ENCODE measurements at places on chromosomes 12 and 14.

DNA sequence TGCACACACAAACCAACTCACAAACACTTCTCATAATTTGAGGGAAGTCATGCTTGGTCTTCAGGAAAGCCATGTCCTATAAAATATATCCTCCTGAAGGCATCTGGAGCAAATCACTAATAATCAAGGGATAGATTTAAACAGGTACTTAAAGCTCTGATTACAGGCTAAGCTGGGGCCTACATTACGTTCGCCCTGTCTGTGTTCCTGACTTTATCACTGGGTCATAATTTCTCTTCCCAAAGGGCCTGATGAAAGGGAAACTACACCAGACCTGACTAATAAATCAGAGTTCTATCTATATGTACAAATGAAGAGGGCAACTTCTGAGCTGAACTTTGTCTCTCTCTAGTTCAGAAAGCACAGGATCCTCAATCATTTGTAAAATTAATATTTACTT lies 43.9 kb upstream of the RASSF8 start:
- no peak for DNase-seq

DNA sequence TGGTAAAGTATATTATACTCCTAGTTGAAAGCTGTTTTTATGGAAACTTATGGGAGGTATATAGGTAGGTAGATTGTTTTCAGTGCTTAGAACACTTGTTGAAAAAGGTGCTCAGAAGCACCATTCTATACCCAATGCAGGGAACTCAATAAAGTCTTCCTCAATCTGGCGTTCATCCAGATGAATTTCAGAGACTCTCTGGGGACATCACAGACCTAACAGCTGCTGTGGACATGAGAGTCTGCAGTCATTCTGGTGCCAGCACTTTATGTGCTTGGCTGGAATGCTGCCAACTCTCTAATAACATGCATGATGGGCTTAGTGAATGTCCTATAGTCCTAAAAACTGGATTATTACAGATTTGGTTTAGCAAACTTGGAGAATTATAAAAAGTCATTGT lies 115.9 kb downstream of the NTN4 start:
- peak; percentile 99 for DNase-seq

DNA sequence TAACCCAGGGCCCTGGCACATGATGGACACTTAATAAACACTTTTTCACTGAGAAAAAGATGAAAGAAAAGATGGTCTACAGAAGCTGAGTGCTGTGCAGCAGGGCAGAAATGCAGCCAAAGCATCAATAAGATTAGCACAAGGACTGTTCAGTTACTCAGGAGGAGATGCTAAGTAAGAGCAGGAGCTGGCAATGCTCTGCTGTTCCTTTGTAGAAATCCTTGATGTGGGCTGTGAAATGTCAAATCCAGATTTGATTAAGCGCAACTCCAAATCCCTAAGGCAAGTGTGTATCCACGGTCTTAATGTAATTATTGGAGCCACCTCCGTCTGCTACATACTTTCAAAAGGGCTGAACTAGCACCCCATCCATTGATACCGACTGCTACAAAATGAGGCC lies 151.8 kb upstream of the BTG1 start:
- DNase-seq = no peak

- DNase-seq = no peak
Observed at GRCh38 chr12:96157427-96157826, 36.7 kb upstream of the ELK3 start.

DNA sequence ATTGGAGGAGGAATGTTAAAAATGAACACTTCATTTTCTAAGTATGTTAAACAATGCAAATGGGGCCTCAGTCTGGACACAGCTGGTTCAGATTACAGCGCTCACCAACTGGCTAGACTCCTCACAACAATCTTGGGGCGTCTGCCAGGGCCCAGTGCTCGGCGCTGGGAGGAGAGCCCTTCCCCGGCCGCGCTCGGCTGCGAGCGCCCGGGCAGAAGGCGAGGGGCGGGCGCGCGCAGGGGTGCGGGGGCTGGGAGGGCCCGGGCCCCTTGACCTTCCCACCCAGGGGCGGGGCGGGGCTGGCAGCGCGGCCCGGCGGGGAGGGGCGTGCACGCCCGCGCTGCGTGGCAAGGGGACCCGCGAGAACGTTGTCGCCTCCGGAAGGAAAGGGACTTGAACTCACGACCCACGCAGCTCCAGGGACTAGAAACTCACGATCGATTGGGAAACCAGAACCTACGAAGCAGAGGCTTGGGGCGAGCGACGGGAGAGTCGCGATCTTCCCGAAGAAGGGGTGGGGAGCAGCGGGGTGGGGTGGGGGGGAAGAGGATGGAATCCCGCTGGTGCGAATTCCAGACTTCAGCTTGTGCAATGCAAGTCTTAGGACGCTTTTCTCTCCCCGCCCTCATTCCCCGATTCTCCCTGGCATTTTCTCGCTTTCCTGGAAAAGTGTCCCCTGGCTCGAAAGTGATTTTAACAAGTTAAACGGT lies at the start of gene FBLN5:
Gene FBLN5, minus strand, starts transcription at position 220 of the 710 bp plus-strand sequence. CDS start 465 bp downstream, outside the sequence.
- DNase-seq = peak; percentile 40

GRCh38 chr14:68062651-68063050 lies 243.1 kb downstream of the RAD51B start:
- no peak for DNase-seq

DNA sequence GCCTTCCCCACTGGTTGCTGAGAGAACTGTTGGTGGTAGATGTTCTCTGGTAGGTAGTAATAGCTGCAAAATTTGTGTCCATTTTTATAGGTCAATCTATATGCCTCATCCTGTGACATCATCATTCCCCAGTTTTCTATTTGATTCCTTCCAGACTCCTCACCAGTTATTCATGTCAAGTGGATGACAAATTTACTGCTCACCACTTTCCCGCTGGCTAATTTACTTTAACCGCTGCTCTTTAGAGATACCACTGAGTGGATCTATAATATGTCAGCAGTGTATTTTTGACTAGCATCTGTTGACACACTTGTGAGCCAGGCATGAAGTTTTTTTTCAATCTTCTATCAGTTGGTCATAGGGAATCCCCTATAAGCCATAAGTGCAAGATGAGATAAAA lies 24.6 kb downstream of the GPR65 start:
- no peak for DNase-seq

GRCh38 chr12:77767756-77768343 lies 62.8 kb upstream of the NAV3 start:
- no peak for DNase-seq

GRCh38 chr12:23415180-23415579 lies 534.3 kb downstream of the SOX5 start:
- DNase-seq = no peak
